Keratinocyte (primary cell): ENCODE measurements at places on chromosomes 11 and 22.

DNA sequence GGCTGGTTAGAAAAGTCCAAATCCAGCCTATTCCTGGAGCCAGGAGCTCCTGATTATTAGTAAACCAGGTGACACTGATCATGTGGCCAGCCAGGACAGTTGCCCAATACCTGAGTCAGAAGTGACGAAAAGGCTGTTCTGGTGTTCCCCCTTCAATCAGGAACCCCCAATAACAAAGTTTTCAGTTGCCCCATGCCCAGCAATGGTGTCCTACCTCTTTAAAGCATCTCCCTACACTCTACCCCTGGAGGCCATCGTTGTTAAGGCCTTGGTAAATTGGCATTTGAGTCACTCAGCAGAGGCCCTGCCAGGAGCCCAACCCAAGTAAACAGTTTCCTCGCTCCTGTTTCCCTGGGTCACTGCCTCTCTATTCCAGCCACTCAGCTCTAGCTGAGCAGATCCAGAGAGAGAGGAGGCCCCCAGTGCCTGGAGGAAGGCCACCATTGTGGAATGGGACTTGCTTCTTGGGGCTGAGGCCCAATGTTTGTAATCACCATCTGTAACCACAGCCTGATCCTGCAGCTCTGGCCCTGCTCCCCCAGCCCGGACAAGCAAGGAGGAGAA lies 25.0 kb downstream of the ARHGAP1 start:
- DNase-seq: no peak

DNA sequence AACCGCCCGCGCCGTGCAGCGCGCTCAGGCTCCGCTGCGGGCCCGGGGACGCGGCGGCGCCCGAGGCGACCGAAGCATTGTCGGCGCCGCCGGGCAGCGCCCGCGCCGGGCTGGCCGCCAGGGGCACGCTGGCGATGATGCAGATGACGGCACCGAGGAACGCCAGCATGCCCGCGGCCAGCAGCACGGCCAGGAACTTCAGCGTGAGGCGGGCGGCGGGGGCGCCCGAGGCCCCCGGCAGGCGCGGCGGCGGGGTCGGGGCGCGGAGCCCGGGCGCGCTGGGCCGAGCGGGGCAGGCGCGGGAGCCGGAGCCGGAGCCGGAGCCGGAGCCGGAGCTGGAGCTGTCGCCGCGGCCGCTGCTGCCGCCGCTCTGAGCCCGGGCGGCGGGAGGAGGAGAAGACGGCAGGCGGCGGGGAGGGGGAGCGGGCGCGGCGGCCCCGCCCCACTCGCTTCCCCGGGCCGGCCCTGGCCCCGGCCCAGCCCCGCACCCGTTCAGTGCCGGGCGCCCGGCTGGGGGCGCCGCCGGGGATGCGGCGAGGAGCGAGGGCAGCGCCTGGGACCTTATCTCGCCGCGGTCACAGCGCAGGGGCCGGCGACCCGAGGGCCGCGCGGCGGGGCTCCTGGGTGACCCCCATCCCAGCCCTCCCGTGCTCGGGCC lies at the start of gene NPTXR:
TSS of gene NPTXR (minus strand) at position 372 of the 658 bp plus-strand sequence.
- no peak for DNase-seq

GRCh38 chr11:61810671-61811175 lies 6.1 kb downstream of the FADS1 start:
- no peak for DNase-seq

DNA sequence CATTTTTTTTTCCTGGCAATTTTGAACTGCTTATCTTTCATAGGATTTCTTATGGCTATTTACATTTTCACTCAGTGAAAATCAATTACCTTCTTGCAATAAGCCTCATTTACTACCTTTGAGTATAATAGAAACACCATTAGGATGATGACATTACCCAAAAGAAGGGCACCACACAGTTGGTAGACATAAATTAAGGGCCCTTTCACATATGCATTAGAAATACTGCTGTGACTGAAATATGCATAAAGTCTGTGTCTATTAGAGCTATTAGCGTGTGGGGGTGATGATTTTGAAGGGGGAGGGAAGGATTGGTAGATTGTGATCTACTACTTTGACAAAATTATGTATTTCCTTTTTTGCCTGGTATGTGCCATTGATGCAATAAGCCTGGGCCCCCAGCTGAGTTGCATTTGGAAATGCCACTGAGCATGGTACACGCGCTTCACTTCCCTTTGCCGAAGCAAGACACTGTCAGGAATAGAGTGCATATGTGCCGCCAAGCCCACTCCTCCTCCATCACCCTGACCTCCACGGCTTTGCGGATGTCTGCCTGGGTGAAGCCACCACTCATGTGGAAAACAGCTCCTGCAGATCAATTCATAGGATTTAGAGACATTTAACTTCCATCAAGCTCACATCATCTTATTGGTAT lies 339.3 kb downstream of the DCDC1 start:
- no peak for DNase-seq

GRCh38 chr22:39658806-39659463 lies 88.4 kb downstream of the CACNA1I start:
- no peak for DNase-seq

DNA sequence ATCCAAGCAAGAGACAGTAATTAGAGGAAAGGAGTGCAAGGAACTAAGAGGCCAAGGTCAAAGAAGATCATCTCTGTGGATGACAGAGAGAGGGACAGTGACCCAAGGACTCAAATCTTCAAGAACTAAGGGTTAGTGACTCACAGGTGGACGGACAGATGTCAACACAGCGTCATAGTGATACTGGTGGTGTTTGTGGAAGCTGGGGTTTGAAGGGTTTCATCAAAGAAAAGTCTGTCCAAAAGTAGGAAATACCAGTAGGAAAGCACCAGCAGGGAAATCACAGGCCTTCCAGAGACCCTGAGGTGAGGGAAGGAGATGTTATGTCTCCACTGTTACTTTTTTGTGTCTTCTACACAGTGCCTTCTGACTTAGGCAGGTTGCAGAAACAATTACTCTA lies 32.2 kb downstream of the IL10RA start:
- DNase-seq: no peak

GRCh38 chr11:61012737-61013215 lies 41.3 kb downstream of the CD6 start:
- no peak for DNase-seq
